ENCODE measurements at places on chromosomes 1 and 21.
A peak's percentile ranks its signal among the peaks of the same experiment; 100 is the strongest.

GRCh38 chr1:224329484-224329841 is 509 bp downstream of the NVL start:
- DNase-seq: no peak

DNA sequence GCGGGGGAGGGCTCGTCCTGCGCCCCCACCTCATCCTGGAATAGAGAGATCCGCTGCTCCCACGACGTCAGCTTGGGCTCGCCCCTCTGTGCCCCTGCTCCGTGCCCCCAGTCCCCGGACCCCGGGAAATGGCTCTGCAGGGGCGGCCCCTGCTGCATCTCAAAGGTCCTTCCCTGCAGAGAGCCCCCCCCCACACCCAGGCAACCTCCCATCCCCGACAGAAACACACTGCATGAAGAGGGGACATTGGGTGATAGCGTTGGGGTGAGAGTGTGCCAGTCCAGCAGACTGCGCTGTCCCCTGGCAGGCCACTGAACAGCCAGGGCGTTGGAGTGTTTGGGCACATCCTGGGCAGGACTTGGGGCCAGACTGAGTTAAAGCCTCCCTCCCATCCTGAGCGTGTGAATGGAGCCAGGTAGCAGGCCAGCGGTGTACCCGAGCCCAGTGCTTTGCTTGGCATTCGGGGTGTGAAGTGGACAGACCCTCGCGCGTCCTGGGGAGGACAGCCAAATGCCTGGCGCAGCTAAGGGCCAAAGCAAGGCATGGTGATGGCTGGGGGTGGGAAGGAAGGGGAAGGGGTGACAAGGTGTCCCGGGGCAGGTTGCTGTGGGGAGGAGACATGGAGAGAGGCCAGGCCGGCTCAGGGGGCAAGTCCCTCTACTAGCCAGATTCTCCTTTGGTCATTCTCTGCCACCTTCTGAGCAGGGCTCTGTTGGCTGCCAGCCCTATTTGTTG is 633 bp upstream of the ETNK2 start:
- no peak for DNase-seq

DNA sequence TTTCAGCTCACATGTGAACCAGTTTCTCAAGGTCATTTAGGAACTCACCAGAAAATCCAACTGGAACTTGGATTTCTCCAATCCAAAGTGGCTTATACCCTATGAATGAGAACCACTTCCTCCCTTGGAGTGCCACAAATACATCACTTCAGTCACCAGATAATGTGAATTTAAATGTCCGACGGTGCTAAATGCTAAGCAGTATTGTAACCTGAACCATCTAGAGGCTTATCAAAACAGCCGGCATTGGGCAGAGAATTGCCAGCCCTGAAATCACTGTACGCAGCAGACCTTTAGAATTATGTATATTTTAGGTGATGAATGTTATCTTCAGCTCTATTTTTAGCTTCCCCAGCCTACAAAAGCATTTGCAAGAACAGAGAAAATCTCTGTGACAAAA is 76.8 kb upstream of the COX20 start:
- DNase-seq: no peak

DNA sequence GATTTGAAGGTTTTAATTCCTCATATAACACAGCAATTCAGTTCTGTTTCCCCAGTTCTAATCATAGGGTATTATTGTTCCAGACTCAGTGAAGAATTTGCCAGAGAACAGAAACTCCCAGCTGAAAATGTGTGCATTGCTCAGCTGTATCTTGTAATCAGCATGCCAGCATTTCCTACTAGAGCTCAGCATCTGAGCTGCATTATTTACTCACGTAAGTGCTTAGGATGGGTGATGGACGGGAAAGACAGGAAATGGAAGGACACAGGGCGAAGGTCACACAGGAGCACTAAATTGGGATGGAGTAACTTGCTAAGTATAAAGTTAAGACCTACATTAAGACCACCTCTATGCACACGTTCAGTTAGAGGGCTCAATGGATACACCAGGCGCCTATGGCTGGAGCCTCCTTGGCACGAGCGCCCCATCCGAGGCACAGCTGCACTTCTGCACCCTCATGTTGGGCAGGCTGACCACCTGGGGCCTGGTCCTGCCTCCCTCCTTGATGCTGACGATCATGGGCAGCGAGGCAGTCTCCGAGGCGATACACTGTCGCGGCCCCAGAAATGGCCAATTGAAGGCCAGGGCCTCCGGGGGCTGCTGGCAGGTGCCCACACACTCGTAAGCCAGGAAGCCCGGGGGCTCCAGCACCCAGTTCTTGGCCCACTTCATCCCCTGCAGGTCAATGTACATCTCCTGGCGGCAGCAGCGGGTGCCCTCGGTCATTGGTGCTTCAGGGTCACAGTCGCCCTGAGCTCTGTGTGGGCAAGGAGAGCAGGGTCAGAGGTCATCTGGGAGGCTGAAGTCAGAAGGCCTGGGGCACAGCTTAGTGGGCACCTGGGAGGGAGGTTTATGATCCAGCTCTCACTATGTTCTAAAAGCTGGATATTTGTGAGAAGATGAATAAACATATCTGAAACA is 3.7 kb downstream of the LEFTY2 start:
- DNase-seq: no peak

GRCh38 chr1:23057301-23057700 is 38.0 kb downstream of the KDM1A start:
- no peak for DNase-seq

DNA sequence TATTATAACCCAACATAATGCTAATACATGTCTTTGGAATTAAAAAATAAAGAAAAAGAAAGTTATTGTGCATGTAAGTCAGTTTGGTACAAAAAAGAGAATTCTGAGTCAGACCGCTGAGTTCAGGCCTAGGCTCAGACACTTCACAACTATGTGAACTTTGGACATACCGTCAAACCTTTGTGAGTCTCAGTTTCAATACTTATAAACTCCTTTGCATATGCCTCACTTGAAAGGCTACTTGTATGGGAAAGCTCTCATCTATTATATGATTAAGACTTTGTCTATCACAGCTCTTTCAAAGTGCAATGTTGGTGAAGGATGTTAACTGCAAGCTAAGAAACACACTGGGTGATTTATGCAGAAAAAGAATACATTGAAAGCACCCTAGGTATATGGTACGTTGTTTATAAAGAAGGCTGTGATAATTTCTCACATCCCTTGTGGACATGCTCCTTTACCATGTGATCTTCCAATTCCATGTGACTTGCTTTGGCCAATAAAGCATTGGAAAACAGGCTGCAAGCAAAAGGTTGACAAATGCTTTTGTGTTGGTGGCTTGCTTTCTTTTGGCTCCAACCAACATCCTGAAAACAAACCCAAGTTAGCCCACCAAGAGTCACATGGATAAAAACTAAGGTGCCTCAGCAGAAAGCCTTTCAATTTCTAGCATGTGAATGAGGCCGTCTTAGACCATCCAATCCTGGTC is 49.6 kb downstream of the INTS7 start:
- DNase-seq: no peak

- DNase-seq: peak; percentile 77
Measured at GRCh38 chr1:94792473-94793295, 27.5 kb upstream of the SLC44A3 start.

DNA sequence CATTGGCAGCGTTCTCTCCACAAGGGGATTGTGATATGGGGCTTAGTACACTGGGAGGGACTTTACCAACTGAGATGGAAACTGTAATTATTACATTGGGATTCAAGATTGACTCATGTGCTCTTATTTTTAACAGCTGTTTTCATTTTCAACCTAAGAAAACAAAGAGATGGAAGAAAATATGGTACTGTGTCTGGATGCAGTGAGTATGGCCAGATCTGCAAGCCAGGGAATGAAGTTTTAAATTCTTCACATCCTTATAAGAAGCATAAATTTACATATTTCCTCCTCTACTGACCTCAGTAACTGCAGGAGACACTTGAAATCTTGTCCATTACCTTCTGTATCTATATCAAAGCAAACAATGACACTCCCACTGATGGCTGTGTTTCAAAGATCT is 81.5 kb upstream of the EDEM3 start:
- no peak for DNase-seq

DNA sequence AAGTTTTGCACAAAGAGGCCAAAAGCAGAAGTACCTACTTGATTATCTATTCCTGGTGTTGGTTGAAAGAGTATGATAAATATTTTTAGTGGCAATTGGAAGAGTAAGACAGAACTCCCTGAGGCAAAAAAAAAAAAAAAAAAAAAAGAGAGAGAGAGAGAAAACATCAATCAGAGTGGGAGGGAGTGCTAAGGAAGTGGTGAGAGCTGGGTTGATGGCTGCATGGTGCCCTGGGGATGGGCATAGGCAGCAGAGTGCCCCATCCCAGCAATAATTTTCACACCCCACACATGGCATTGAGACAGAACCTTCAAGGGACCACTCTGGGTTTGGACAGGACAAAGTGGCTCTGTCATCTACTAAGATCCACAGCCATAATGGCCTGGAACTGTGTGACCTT is 59.4 kb upstream of the FAM20B start:
- no peak for DNase-seq

DNA sequence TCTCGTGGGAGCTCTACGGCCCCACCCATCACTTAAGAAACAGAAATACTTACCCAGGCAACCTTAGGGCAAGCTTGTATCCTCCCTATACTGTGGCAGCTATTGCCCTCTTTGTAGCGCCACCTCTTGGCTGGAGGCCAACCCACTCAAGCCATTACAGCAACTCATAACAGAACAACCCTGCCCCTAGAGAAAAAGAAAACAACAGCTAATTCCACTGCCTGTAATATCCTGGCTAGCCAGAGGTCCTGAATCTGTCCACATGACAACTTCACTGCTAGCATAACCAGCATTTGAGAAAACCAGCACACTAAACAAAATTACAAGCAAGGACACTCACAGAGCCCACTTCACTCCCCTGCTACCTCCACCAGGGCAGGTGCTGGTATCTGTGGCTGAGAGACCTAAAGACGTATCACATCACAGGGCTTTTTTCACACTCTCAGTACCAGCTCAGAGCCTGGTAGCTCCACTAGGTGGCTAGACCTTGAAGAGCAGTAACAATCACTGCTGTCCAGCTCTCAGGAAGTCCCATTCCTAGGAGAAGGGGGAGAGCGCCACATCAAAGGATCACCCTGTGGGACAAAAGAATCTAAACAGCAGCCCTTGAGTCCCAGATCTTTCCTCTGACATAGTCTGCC is 14.5 kb upstream of the MX1 start:
- DNase-seq: no peak

DNA sequence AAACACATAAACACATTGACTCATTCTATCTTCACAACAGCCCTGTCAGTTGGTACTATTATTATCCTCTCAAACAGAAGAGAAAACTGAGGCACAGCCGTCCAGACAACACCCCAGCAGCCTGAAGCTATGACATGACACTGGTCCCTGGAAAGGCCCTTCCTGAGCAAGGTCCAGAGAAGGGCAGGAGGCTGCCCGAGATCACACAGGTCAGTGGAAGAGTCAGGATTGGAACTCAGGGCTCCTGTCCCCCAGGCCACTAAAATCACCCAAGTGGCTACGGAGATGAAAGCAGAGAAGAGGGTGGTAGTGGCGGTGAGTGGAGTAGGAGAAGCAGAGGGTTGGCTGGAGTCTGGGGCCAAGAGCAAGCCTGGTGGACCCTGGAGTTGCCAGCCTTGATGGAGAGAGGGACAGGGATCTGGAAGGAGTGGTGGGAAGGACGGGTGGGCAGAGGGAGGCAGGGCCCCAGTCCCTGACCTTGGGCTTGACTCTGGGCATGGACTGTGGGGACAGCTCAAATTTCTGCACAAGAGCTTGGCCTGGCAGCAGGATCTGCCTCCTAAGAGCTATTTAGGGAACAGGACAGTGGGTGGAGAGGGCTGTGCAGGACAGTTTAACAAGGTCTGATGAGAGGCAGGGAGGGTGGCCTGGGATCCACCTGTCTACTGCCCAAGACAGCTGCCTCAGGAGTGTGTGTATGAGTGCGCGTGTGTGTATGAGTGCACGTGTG is 15.8 kb downstream of the MYOM3 start:
- DNase-seq: no peak

DNA sequence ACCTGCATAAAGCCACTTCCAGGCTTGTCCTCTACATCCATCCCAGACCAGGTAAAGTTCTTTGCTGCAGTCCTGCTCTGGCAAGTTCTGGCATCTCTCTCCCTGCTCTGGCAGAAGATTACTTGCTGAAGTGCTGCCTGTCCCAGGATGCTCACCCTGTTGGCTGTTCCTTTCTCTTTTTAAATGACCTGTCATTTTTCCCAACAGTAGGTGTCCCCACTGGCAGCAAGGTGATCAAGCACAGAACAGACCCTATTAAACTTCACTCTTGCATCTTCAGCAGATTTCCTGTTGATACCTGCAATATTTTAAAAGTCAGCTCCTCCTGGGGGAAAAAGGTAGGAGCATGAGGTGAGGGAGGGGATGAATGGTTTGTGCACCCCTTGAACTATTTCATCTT is 332.6 kb downstream of the PBX1 start:
- DNase-seq: no peak

DNA sequence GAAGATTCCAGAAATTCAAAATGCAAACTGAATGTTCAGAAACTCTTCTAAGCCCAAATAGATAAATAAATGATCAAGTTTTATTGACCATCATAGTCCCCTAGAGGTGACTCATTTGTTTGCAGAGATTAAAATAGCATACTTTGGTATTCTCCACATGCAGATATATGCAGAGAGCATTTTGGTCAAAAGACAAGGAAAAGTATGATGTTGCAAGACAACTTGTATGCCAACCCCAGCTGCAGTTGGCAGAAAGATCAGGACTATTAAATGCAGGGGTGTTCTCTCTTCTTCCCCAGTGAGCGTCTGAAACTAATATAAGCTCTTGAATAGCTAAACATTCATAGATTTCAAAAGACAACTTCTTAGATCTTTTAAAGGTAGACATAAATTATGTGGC is 404.9 kb downstream of the LTN1 start:
- no peak for DNase-seq

DNA sequence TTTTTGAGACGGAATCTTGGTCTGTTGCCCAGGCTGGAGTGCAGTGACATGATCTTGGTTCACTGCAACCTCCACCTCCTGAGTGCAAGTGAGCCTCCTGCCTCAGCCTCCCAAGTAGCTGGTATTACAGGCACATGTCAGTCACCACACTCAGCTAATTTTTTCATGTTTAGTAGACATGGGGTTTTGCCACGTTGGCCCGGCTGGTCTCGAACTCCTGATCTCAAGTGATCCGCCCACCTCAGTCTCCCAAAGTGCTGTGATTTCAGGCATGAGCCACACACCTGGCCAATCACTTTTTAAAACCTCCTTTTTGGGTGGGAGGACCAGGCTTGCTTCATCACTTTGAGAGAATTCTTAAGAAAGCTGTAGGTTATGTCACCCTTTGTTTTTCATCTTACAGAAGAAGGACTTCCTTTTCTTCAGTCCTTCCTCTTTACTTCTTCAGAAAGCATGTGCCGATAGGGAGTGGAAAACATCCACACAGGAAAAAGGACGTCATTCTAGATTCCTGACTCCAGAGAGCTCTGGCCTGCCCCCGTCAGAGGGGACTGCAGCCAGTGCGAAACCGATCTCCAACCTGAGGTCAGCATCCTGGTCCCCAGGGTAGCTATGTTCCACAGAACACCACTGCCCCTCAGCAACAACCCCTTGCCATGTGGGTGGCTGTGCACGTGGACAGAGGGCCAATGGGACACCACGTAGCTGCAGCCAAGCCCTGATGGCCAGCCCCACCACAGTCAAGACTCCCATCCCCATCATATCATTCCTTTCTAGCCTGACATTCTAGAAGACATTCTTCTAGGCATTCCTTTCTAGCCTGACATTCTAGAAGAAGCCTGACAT is 21.9 kb downstream of the NCF2 start:
- DNase-seq: peak; percentile 3

All from fibroblast of skin of left biceps (primary cell).